ENCODE measurements at places on chromosomes 2 and 18. TPM values are rescaled to one million over a fixed set of nuclear protein-coding genes. Genes with fewer than 3 reads are reported as not detected.

ARHGEF4 gene
- 6.1 TPM for total RNA-seq

SAG gene
- not detected for total RNA-seq

RAX gene
- not detected for total RNA-seq

DPYSL5 gene
- total RNA-seq: 313 TPM

RAB17 gene
- total RNA-seq: not detected

TMEM17 gene
- 0.91 TPM for total RNA-seq

FASTKD2 gene
- 24.7 TPM for total RNA-seq

ADD2 gene
- total RNA-seq: 373 TPM

RSAD2 gene
- not detected for total RNA-seq

NEB gene
- 0.59 TPM for total RNA-seq

MAPK4 gene
- 13.1 TPM for total RNA-seq

CRYBA2 gene
- 0.49 TPM for total RNA-seq

DGUOK gene
- 96.8 TPM for total RNA-seq

ERMN gene
- not detected for total RNA-seq

Data from glutamatergic neuron (in vitro differentiated cells).